ENCODE measurements at places on chromosomes 2 and 18.

- no peak for DNase-seq
Measured at GRCh38 chr2:1664076-1664605, 80.2 kb downstream of the PXDN start.

- DNase-seq = no peak
Measured at GRCh38 chr2:33058716-33059470, 112.1 kb downstream of the LTBP1 start.

GRCh38 chr2:108870069-108870644 is 83.6 kb downstream of the CCDC138 start:
- DNase-seq = no peak

GRCh38 chr18:26127786-26128185 is 5.9 kb upstream of the PSMA8 start:
- DNase-seq = no peak

- DNase-seq = no peak
Measured at GRCh38 chr18:9334973-9335696, 562 bp downstream of the TWSG1 start.

DNA sequence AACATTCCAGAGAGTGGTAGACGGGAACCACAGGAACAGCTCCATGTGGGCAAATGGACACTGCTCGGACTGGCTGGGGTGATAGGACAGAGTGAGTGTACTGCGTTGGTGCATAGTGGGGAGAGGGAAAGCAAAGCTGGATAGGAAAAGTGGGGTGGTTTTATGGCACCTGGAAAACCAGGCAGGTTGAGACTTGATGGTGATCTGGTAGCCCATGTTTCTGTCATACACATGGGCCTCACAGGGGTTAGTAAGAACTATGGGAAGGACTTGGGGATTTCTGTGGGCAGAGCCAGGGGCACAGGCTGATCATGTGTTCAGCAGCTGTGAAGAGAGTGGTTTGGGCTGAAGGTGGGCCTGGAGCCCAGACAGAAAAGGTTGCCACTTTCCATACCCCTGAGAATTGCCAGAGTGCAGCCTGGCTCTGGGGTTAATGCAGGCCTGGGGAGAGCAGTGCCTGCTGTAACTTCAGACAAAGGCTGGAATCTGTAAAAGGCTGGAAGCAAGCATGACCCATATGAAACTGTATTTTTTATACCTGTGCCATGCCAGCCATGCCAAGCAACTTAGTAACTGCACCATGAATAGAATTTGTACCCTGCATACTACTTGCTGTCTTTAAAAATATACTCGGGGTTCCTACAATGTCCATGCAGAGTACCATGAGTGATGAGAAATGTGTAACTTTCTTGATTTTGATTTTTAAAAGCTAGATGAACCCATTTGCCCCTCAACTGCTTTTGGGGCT is 41.9 kb downstream of the RPIA start:
- DNase-seq = no peak

DNA sequence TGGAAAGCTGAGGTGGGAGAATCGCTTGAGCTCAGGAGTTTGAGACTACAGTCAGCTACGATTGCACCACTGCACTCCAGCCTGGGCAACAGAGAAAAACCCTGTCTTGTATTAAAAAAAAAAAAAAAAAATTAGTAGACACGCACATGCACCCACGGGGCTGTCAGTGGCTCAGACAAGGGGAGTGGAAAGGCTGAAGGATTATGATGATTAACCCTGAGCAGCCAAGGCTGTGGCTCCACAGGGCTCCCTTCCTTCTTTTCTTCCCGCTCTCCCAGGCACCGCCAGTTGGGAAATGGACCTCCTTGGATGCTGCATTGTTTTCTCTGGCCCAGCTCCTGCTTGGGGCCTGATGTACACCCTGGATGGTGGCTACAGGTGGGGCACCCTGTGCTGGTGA is 49.0 kb upstream of the RAB6C start:
- no peak for DNase-seq

DNA sequence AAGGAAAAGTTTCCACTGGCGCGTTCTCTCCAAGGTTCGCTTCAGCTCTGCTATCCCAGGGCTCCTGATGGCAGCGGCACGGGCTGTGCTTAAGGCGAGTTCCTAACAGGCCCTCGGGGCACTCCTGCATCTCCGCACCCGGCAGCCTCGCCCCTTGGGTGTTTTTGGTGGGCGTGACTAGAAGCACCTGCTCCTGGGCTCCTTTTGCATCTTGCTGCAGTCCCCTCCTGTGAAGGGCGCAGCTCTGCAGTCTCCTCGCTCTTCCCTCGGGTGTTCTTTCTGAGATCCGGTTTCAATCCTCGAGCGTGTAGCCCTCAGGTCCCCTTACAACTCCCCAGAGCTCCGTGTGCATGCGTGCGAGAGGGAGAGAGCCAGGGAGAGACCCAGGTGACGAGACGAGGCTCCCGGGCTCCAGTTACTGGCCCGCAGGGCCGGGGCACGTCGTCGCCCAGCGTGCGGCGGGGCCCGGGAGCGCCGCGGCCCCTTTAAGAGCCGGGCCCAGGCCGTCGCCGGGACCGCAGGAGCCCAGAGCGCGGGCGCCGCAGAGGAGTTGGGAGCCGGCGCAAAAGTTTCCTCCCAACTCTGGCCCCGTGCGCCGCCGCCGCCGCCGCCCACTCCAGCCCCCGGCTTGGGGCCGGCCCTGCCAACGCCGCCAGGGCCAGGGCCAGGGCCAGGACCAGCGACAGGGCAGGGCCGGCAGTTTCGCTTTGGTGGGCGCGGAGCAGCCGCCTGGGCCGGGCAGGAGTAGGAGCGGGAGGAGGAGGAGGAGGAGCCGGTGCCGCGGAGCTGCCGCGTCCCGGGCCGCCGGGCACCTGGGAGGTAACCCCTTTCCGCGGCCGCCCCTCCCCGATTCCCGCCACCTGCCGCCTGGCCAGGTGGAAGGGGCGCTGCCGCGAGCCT is at the start of gene PARD3B:
Gene PARD3B (plus strand): TSS at position 515 of the 900 bp plus-strand sequence. CDS start 525 bp downstream, outside the sequence.
- DNase-seq = no peak

GRCh38 chr18:80175451-80176204 is 66.6 kb downstream of the ADNP2 start:
- DNase-seq = no peak

- peak; percentile 5 for DNase-seq
Measured at GRCh38 chr2:223647258-223647952, 45.2 kb upstream of the SCG2 start.

- no peak for DNase-seq
Measured at GRCh38 chr18:22470248-22471235, 52.8 kb upstream of the CTAGE1 start.

- no peak for DNase-seq
Measured at GRCh38 chr2:215451012-215451756, 15.3 kb upstream of the FN1 start.

DNA sequence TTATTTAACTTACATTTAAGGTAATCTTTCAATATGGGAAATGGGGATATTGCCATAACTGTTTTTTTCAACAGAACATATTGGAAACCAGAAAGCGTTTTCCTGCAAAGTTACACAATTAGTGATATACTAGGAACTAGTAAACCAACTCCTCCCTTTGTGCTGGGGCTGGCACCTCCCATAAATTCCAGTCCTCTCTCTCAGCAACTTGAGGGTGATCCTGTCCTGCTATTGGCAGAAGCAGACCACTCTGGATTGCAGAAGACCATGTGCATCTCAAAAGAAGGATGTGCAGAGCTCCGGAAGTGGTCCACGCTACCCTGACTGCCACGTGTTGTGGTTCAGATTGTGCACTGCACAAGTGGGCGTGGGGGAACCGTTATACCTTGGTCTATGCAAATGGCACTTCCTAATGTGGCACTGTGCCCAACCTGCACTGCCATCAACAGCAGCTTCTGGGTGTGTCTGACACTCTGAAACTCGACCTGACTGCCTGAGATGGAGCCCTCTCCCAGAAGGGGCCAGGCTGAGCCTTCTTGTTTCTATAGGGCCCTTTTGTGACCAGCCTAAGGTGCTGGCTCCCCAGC is 219.2 kb downstream of the ZNF516 start:
- DNase-seq = no peak

DNA sequence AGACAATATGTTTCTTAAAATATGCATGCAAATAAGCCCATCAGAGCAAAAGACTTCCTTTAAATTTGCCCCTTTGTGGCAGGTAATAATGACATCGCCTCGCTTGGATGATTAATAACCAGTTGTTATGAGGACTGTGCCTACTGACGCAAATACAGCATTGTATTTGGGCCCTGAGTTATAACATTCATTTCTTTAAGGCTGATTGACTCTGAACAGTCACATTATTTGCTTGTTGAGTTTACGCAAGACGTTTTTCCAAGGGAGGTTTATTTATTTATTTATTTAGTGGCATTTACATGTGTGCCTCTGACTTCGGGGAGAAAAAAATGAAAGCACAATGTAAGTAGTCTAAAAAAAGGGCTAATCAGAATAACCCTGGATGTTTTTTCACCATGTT is 88.3 kb downstream of the SLC8A1 start:
- no peak for DNase-seq

GRCh38 chr18:46575851-46576250 is 81.2 kb downstream of the LOXHD1 start:
- no peak for DNase-seq

DNA sequence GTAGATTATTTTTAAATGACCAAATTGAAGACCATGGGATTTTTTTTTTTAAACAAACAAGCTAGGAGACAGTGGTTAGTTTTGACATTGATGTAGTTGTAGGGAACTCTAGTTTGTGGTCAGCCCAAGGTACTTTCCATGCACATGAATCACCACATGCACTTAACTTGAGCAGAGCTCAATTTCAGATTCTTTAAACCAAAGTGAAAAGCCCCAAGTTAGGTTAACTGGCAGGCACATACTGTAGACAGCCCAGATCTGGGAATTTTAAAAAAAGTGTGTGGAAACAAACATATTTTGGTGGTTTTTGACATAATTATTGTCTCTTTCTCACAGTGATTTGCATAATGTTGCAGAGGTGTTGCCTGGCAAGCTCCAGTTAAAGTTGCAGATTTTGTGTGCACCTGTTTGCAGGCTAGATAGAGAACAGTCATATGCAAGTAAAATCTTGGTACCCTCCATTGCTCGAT is 88.4 kb downstream of the BCL2L11 start:
- peak; percentile 85 for DNase-seq

DNA sequence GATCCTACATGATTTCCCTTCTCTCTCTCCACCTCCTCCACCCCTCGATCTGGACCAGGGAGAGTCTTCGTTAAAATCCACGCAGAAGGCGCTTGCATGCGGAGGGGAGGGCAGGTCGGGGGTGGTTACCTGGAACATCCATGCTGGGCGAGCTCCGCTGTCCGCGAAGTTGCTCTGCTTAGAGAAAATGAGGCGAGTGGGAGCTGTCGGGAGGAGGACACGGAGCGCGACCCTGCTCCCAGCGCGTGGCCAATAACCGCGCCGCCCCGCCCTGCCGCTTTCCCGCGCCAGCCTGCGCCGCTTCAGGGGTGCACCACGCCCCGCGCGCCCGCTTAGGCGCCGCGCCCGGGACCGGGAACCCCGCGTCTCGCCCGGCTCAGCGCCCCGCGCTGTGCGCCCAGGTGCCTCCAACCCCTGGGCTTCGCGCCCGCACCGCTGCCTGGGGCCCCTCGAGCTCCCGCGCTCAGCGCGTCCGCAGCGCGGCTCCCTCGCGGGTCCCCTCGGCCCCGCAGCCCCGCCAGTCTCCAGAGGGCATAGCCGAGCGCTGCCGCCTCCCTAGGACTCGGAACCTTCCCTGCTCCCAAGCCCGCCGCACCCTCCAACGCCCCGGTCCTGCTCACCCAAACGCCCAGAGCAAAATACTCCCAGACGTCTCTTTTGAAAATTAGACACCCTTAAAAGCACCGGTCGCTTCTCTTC is 636 bp downstream of the CBLN2 start:
- DNase-seq = no peak

GRCh38 chr2:11863103-11863502 is 116.7 kb downstream of the LPIN1 start:
- no peak for DNase-seq

- DNase-seq = no peak
Measured at GRCh38 chr2:165248238-165248637, 9.0 kb downstream of the SCN2A start.

- DNase-seq = no peak
Measured at GRCh38 chr2:176552501-176553135, 283.4 kb downstream of the MTX2 start.

- DNase-seq = no peak
Measured at GRCh38 chr2:15363734-15364133, 197.4 kb downstream of the NBAS start.

- DNase-seq = no peak
Measured at GRCh38 chr2:7010391-7011054, 93.3 kb downstream of the RNF144A start.

DNA sequence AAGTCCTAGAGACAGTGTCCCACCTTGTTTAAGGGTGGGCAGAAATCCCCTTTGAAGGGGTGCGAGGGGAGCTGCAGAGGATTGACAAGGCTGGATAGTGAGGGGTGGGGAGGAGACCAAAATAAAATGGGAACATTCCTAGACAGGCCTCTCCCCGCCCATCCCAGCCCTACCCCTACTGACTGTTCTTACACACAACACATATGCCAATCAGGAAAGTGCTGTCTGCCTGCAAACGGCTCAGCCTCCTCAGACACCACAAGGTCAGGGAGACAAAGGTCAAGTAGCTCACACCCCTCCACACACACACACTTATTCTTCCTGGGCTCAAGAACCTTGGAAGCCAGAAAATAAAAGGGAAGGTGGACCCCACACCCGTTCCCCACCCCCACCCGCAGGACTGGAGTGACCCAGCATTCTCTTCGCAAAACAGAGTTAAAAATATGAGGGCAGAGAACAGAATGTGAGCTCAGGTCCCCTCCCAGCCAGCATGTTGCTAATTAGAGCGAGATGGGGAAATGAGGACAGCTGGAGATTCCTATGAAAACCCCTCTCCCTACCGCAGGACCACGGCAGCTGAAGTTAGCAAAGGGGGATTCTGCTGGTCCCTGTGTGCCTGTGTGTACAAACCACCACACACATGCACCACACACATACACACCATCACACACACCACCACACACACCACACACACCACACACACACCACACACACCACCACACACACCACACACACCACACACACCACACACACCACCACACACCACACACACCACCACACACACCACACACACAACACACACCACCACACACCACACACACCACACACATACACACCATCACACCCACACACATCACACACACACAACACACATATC is 197.8 kb downstream of the TNS1 start:
- DNase-seq = no peak

GRCh38 chr2:216918088-216918680 is 58.3 kb upstream of the TNP1 start:
- no peak for DNase-seq

- no peak for DNase-seq
Measured at GRCh38 chr2:96146153-96146880, 1.1 kb upstream of the DUSP2 start.

GRCh38 chr2:107663632-107664031 is 163.1 kb upstream of the RGPD4 start:
- DNase-seq = no peak

DNA sequence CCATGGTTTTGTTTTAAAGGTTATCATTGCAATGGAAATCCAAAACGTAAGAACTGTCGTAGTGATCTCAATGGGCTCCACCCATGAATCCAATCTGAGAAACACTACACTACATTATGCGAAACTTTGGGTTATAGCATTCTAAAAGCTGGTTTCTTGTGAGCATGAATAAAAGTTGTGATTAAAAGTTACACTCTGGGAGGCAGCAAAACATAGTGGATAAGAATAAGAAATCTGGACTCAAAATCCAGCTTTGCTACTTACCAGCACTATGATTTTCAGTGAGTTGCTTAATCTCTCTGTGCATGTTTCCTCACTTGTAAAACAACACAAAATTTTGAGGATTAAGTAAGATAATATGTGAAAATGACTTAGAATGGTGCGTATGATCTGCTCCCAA is 25.7 kb upstream of the THOC1 start:
- no peak for DNase-seq

Measured in GM12864 (cell line).